ENCODE measurements at places on chromosomes 4 and X.

- DNase-seq = no peak
These were observed 16.1 kb downstream of the TLR8 start for GRCh38 chrX:12922599-12922919.

DNA sequence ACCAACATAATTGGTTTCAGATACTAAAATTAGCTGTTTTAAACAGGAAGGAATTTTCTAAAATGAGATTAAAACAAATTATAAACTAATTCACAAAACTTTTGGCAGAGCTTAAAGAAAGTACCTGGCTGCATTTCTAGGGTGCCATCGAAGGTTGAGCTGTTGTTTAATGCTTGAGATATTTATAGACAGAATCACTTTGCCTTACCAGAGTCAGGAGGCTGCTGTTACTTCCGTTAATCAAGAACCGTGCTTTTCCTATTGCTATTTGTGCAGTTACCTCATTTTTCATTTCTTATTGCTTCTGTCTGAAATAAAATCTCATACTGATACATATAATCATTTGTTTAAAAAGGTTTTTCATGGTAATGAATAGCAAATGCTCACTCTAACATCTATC, 242.9 kb downstream of the TECRL start:
- DNase-seq = no peak

DNA sequence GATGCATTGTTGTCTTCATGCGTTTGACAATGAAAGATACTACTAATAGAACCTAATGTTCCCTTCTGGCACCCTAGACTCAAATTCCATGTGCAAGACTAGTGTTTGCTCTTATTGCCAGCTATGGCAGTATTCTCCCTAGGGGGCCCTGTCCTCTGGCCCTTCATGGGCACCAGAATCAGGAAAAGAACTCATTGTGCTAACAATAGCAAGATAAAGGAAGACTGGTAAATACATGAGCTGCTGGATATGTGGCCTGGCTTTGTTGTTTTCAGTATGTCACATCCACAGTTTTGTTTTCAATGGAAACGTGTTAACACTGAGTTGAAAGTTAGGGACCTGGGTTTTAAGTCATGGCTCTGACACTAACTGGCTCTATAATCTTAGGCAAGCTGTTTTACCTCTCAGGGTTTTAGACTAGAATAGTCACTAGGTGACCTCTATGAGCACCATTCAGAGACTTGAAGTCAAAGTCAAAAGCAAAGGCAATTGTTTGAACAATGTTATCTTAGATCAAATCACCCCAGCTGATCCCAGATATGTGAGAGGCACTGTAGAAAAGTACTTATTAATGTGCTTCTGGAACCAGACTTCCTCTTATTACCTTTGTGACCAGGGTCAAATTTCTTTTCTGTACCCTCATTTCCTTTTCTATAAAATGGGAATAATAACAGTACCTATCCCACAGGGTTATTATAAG, 253.7 kb upstream of the DIAPH2 start:
- no peak for DNase-seq

DNA sequence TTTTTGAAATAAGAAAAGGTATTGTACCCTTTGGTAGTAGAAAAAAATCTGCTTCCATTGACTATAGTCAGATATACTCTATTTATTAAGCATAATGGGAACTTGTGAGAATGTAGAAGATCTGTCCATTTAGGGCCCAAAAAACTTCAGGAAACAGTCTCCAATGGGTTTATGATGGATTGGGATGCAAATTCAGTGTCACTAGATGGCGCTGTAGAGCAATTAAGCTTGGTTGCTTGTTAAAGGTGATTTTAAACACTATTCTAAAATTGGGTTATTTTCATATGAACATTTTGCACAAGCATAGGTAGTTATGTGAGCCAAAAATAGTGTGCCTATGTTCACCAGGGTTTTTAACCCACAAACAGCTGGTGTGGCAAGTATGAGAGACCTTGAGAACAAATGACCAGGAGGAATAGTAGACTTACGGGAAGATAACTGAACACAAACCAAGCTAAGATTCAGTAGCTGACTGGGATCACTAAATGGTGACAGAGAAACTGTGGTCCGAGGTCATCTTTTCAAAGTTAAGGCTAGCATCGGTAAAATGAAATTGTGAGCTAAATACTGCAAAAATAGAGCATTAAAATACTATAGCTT, 80.3 kb upstream of the LSM6 start:
- peak; percentile 55 for DNase-seq
